ENCODE measurements at places on chromosomes 4 and X.

- no peak for DNase-seq
These were observed 32.8 kb upstream of the PPARGC1A start for GRCh38 chr4:23922541-23923111.

DNA sequence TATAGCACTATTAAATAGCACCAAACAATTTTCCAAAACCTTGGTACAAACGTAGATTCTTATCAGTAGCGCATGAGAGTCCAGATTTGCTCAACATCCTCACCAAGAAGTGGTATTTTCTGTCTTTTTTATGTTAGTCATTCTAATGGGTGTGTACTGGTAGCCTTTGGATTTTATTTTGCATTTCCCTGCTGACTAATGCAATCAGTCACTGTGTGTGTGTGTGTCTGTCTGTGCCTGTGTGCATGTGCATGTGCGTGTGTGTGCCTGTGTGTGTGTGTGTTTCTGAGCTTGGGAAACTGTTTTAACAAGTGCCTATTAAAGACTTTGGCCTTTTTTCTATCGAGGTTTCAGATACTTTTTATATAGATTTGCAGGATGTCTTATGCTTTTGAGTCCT is 82.2 kb upstream of the MAGEA10 start:
- no peak for DNase-seq

DNA sequence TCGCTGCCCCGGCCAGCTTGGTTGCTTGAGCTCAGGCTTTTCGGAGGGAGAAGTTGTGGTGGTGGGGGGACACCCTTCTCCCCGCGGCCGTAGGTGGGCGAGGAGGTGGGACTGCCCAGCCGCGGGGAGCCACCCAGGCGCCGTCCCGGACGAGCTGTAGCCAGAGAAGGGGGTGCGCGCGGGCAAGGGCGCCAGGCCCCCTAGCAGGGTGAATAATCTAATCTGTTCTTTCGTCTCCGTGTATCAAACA is 3.1 kb downstream of the MID1IP1 start:
- no peak for DNase-seq

GRCh38 chr4:8386731-8387130 is 53.8 kb downstream of the ACOX3 start:
- no peak for DNase-seq

- no peak for DNase-seq
These were observed 182.7 kb downstream of the ANK2 start for GRCh38 chr4:113232194-113232593.

DNA sequence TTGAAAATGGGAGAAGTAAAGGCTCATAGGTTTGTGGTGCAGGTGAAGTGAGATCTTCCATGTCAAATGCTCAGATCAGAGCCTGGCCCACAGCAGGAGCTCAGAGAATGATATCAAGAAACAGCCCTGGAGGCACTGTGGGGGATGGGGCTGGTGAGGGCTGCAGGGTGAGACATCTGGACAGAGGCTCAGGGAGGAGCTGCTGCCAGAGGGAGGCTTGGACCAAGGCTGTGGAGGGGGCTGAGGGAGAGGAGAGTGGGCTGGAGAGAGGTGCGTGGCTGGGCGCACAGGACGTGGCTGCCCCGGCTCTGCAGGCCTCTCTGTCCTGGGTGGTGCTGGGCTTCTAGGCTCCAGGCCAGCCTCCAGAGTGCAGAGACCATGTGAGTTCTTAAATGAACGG is 5.6 kb downstream of the SORCS2 start:
- DNase-seq: peak; percentile 33

- no peak for DNase-seq
These were observed 20.1 kb upstream of the TCEAL4 start for GRCh38 chrX:103565197-103565596.

DNA sequence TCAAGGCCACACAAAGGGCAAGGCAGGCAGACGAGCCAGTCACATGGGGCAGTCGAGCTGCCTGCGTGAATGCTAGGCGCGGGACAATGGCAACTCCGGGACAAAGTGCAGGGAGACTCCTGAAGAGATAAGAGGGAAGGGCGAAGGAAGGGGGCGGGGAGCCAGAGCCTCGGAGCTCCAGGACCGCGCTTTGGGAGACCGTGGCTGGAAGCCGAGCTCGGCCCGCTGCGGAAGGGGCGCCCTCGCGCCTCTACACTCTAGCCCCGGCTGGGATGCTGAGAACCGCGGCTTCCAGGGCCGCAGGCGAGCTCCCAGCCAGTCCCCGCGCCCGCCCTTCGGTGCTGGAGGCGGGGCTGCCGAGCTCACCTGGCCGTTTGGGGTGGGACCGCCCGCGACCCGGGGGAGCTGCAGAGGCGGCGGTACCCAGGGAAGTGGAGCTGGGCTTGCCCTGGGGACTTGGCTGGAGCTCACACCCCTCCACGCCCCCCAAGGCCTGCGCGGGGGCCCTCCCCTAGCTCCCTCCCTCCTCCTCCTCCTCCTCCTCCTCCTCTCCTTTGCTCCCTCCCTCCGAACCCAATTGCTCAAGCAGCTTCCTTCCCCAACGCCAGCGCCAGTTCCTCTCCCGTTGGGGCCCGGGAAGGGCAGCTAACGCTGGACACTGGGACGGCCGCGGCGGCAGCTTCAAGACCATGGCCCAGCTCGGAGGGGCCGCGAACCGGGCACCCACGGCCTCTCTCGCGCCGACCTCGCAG is at the start of gene SOWAHD:
TSS of gene SOWAHD (plus strand) at position 610 of the 752 bp plus-strand sequence. CDS start at position 690, 80 bp downstream.
- no peak for DNase-seq

DNA sequence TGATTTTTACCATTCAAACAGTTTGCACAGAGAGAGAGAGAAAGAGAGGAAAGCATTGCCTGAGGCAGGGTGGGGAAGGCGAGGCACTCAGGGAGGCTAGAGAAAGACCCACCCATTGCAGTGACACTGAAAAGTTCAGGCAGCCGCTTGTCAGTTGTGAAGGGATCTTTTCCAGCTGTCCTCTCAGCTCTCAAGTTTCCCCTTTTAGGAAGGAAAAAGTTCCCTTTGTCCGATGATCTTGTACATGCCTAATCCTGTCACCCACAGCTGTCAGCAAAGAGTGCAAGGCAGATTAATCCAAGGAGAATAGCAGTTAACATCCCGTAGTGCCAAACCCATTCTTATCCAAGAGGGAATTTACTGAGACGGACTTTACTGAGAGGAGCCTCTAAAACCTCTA is 255.0 kb downstream of the MAGEB5 start:
- DNase-seq: no peak

- peak; percentile 27 for DNase-seq
These were observed 724 bp downstream of the THOC2 start for GRCh38 chrX:123731987-123732669.

DNA sequence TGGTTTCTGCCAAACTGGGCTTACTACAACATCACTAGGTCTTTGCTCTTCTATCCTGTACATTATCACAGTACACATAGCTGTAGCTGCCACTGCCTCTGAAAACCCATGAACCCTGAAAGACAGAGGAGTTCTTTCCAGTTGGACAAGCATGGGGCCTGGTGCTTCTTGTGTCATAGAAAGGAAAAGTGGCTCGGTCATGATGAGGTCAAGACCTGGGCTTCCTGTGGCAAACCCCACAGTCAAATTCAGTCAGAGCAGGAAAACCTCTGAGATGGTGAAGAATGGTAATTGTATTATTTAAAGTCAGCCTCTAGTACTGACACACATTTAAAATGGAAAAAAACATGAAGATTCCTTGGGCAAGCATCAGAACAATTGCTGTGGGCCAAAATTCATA is 133.3 kb upstream of the PRPS2 start:
- DNase-seq: no peak

- no peak for DNase-seq
These were observed 288.5 kb downstream of the TENM3 start for GRCh38 chr4:182531555-182532162.

- no peak for DNase-seq
These were observed 4.8 kb upstream of the SCOC start for GRCh38 chr4:140368686-140369085.

GRCh38 chrX:136589966-136590365 is 58.0 kb downstream of the VGLL1 start:
- DNase-seq: no peak

- no peak for DNase-seq
These were observed 4.1 kb downstream of the ATP1B4 start for GRCh38 chrX:120365968-120366367.

DNA sequence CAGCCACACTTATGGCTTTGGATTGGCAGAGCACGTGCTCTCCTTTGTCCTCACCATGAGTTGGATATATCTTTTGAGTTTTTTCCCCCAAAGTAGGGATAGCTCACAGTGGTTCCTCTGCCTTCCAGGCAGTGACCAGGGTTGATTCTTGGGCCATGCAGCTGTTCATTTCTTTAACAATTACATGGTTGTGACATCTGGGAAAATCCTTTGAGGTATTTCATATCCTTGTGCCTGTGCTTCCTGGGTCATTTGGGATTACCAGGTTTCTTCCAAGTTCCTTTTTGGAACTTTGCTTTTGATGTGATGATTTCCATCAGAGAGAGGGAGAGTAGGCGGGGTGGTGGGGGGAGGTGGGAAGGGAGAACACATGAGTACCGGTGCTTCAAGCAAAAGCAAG is 15.6 kb downstream of the BCORL1 start:
- no peak for DNase-seq

- DNase-seq: no peak
These were observed 179.8 kb downstream of the SCFD2 start for GRCh38 chr4:53185869-53186585.

DNA sequence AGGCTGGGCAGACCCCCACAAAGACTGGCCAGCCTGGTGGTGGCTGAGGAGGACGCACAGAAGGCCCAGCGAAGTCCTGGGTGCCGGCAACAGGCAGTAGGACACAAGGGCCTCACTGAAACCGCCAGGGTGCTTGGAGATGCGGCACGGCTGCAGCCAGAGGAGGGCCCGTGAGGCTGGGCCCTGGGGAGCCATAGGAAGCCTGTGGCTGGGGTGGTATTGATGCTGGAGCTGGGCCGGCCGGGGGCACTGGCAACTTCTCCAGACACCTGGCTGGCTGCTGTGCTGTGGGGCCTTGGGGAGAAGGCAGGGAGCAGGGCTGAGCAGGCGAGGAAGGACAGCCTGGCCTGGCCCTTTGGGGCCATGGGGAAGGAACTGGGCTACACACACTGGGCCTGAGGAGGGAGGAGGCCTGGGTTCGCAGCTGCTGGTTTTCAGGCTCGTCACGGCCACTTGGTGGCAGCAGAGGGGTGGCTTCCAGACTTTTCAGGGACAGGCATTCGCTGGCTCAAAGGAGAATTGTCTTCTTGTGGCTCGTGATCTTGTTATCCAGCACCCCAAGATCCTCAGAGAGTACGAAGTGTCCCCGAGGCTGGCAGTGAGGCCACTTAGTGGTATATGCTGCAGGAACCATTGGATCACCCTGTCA is 37.2 kb downstream of the ATP2B3 start:
- peak; percentile 65 for DNase-seq

- no peak for DNase-seq
These were observed 41.0 kb upstream of the UGT2B17 start for GRCh38 chr4:68617003-68617698.
